ENCODE measurements at places on chromosomes 7 and 10.

DNA sequence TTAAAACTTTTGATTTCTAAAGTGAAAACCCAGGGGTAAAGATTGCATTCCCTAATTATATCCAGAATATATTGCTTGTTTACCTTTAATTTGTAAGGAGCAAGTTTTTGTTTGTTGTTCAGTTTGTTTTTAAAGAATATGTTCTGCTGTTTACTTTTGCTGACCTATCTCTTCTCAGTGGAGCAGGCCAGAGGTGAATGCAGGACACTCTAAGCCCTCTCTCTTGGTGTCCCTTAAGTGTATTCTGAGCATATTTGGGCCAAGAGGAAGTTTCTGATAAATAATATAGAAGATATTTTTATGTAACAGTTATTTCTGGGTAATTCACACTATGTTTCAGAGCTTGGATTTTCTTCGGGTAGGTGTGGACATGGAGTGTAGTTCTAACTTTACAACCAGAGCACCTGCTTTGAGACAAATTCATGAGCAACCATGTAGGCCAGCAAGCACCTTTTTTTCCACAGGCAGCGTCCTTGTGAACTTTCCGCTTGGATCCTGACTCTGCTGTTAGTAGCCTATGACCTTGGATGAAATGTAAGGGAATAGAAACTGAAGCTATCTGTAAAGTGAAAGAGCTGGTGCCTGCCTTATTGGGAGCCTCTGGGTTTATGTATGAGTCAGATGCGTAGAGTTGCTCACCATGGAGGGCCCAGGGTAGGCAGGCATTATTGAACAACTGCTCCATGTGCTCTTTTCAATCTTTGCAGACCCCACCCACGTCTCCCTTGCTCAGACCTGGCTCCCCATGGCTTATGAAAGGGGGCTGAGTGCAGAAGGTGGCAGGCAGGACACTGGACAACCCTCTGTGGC, 16.1 kb downstream of the OGDH start:
- DNase-seq: no peak

DNA sequence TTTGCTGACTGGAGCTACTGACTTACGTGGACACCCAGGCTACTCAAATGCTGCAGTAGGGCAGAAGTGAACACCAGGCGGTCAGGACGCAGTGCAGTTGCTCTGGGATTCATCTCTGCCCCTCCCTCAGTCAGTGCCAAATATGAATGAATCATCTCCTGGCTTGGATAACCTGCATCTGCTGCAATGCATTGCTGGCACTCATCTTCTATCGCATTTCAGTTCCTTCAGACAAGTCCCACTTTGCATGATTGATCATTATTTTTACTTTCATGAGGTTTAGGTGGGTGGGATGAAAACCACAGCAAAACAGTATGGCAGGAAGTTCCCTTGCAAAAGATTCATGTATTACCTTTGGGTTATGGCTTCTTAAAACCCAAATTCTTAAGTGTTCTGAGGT, 224.6 kb upstream of the NRP1 start:
- DNase-seq: no peak

- DNase-seq: no peak
These were observed 58.8 kb downstream of the CDK14 start for GRCh38 chr7:90654718-90655427.

GRCh38 chr10:11516431-11516746, 95.1 kb downstream of the USP6NL start:
- DNase-seq: no peak

DNA sequence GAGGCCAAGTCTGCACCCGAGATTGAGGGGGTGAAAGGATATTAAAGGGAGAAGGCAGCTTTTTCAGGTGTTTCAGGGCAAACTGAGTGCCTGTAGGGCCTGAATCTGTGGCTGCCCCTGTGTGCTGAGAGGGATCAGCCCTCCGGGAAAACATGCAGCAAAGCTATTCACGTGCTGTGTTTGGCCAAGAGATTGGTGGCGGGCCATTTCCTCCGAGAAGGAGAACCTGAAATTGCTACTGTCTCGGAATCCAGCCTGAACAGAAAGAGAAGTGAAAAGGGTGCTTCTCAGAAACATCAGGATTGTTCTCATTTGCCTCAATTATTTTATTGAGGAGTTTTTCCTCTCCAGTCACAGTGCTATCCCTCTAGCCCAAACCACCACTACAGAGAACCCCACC, 16.0 kb downstream of the GIMAP5 start:
- DNase-seq: no peak

DNA sequence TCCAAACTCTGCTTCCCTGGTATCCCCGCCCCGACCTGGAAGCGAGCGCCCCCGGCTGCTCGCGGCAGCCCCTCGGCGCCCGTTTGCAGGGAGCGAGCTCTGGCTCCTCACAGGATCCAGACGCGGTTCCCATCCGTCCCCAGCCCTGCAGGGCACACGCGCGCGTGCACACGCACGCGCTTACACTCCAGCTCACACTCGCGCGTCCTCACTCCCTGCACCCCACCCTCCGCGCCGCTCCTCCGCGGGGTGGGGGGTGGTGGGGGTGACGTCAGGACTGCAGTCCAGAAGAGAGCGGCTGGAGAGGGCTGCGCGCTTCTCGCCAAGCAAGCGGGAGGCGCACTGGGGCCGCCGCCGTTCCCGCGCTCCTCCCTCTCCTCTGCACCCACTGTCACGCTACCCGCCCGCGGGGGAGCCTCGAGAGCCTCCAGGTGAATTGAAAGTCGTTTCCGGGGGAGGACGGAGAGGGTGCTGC, 255.6 kb downstream of the OTUD1 start:
- no peak for DNase-seq

GRCh38 chr7:81321949-81322348, 403.1 kb upstream of the SEMA3C start:
- DNase-seq: no peak

GRCh38 chr7:1735262-1735661, 65.2 kb downstream of the ELFN1 start:
- DNase-seq: no peak

DNA sequence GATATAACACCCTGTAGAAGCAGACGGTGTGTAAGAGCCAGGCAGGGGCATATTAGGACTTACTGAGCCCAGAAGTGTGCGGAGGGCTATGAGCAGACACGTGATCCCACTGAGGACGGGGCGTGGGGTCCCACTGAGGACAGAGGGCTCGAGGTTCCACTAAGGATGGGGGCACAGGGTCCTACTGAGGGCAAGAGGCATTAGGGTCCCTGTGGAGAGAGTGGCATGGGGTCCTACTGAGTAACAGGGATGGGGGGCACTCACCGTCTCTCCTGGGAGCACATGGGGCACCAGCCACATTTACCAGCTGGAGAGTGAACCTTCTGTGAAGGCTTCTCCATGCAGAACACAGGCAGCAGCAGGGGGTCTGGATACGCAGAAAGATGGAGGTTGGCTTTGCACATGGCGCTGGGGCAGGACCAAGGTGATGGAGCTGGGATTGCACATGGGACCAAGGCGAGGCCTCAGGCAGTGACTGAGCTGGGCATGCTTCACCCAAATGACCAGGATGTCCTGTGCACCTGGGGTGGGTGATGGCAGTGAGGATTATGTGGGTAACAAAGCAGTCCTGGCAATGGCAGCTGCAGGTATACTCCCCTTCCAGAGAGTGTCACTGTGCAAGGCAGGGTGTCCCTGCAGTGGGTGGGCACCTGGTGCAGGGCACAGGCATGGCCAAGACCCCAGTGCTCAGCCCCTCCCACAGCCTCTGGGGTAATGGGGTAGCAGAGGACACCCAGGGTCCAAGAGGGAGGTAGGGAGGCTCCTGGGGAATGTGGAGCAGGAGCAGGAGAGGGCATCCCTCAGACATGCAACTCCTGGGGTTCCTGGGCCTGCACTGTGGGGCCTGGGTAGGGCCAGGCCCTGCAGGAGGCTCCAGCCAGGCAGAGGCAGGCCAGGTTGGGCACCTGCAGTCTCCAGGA, 278.1 kb downstream of the TCERG1L start:
- no peak for DNase-seq

DNA sequence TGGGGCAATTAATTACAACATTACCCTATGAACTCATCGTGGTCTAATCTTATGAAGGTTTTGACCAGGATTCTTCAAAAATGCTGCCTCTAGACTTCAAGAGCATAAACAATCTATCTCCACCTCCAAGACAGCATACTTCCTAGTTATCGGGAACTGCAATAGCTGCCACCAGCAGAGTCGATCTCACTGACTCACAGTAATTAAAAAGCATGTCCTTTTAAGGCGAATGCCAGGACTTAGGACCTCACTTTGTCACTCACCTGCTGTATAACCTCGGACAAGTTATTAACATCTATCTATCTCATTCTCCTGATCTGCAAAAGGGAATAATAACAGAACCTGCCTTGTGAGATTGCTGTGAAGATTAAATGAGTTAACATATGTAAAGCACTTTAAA, 666.0 kb upstream of the COBL start:
- DNase-seq: no peak

- DNase-seq: no peak
These were observed 809 bp upstream of the OGA start for GRCh38 chr10:101818872-101819633.

DNA sequence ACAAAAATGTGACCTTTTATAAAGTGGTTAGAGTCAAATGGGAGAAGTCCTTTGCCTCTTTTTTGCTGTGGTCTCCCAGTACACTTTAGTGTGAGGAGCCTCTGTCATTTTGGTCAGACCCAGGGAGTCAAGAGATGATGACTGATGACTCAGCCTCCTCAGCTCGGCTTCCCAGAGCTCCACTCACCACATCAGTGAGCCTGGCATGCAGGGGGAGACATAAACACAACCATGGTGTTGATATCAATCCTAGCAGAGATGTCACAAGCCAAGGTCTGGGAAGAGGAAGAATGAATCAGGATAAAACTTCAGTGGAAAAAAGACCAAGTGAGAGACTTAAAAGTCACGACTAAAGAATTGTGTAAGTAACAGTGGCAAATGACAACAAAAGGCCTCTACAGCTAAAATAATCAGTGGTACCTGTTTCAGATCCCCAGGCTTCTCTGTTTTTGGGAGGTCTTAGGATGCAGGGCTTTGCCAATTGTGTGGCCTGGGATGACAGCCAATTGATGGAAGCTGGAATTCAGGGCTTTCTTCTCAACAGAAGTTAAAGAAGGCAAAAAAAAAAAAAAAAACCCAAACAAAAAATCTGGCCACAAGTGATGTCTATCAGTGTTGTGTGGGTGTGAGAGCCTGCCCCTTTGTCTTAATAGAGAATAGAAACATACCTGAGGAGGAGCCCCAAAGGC, 50.2 kb downstream of the TFAM start:
- DNase-seq: no peak

GRCh38 chr10:101047961-101048892, 13.6 kb upstream of the KAZALD1 start:
- no peak for DNase-seq

DNA sequence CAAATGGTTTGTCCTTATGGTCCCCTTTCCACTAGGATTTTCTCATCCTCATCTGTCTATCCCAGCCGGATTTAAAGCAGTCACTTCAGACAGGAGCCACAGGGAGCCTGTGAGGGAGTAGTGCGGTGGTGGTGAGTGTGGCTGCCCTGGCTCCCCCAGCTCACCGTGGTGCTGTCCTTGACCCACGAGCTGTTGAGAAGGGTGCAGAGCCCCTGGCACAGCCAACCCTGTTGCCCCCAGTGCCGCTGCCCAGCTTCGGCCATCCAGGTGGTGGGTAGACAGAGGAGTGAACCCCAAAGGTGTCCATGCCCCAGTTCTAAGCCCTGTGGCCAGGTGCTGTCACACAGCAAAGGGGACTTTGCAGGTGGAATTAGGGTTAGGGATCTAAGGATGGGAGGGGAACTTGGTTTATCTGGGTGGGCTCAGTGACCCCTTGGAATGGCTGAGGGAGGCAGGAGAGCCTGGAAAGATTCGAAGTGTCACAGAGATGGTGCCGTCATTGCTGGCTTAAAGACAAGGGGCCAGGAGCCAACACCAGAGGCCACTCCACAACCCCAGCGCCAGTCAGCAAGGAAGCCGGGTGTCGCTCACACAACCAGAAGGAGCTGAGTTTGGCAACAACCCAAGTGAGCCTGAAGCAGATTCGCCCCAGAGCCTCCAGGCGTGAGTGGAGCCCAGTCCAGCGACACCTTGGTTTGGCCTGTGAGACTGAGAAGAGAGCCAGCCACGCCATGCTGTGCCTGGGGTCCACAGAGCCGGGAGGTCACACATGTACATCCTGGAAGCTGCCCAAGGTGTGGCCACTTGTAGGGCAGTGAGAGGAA, 142.4 kb downstream of the ADCY1 start:
- DNase-seq: no peak

DNA sequence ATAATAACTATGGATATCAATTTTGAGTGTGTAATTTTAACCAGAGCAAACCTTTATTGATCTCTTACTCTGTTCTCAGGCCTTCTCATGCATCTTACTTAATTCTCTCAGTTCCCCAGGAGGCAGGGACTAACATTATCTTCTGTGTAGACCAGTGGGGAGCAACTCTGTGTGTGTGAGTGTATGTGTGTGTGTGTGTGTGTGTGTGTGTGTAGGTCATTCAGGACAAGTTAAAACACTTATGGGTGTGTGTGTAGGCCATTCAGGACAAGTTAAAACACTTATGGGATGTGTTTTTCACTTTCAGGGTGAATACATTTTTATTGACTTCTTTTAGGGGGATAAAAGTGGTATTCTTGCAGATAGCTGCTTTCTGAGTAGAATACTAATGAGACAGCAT, 145.0 kb downstream of the ADAM12 start:
- DNase-seq: no peak

DNA sequence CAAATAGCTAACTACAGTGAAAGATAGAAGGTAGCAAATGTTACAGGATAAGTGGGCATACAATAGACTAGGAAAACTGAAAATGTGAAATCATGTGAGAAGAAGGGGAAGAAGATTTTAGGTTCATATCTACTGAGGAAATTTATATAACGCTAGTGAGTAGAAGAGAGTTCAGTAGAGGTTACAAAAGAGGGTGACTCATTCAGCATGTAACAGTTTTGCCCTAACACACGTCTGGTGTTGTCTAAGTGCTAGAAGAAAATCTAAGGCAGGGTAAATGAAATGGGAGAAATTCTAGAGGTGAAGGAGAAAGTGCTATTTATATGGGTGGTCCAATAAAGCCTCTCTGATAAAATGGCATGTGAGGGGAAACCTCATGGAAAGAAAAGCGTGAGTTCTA, 731.4 kb upstream of the POT1 start:
- no peak for DNase-seq

DNA sequence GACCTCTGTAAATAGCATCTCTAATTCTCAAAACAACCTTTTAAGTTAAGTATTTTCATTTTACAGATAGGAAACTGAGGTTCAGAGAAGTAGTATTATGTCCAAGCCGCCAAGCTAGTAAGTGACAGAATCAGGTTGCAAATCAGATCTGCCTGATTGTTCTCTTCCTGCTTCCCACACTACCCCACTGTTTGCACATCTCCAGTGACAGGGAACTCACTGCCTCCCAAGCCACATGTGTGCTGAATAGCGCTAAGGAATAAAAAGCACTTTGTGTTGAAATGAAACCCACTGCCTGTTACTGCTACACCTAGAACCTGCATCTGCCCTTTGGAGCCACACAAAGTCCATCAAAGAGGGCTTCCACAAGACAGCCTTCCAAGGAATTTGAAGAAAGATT, 45.1 kb upstream of the WDR11 start:
- DNase-seq: no peak

DNA sequence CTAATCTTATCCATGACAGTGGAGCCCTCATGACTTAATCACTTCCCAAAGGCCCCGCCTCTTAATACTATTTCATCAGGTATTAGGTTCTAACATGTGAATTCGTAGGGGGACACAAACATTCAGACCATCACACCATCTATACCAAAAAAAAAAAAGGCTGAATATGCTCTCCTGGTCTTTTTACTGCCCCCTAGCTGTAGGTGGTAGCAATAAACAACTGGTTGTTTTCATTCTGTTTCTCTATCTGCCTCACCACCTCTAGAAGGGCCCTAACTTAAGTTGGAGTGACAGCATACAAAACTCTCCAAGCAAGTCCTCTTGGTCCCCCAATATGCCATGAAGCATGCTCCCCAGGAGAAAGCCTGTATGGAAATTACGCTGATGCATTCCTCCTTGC, 94.1 kb downstream of the GRM8 start:
- DNase-seq: no peak
